NCI-H460 (cell line): ENCODE measurements at places on chromosomes 3 and 15. TPM values are rescaled to one million over a fixed set of nuclear protein-coding genes. Genes with fewer than 3 reads are reported as not detected.

- no peak for DNase-seq
Observed at GRCh38 chr3:15116032-15116669, 17.2 kb upstream of the RBSN start.

GRCh38 chr3:112769286-112769978 is 77.2 kb downstream of the CD200R1L start:
- DNase-seq: no peak

- DNase-seq: no peak
Observed at GRCh38 chr15:27323801-27324200, 352.8 kb downstream of the GABRG3 start.

The AEN gene
- 76.7 and 80.5 TPM in 2 replicates for total RNA-seq

The ACP3 gene
- total RNA-seq: 0.50 and 0.78 TPM in 2 replicates

DNA sequence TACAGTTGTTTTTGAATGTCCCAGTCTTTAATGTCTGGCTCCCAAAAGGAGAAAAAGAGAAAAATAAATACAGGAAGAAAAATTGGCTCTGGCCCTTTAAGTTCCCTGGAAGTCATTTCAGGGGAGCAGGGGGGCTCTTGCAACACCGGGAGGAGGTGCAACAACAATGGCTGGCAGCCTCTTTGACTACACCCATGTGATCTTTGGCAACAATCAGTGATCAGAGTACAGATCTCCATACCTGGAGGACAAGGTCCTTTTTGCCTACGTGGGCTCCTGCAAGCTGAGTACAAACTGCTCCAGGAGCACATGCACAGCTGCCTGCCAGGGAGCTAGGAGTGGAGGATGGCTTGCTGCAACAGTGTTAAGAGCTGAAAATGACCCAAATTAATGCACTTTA is 63.9 kb downstream of the GLCE start:
- DNase-seq: no peak

The ANKUB1 gene
- not detected in 2 replicates for total RNA-seq

- no peak for DNase-seq
Observed at GRCh38 chr3:151085889-151086483, 522 bp downstream of the MED12L start.

DNA sequence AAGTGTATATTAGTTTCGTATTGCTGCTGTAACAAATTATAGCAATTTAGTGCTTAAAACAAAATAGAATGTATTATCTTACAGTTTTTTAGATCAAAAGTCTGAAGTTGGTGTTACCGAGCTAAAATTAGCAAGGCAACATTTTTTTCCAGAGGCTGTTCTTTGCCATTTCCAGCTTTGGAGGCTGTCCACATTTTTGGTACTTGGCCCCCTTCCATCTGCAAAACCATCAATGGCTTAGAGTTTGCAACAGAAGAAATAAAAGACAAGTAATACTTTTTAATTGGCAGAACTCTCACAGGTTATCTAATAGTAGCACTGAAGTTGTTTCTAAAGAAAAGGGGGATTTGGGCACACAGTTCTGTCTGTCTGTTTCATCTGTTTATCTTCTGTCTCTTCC is 1248.5 kb downstream of the ROBO1 start:
- no peak for DNase-seq

DNA sequence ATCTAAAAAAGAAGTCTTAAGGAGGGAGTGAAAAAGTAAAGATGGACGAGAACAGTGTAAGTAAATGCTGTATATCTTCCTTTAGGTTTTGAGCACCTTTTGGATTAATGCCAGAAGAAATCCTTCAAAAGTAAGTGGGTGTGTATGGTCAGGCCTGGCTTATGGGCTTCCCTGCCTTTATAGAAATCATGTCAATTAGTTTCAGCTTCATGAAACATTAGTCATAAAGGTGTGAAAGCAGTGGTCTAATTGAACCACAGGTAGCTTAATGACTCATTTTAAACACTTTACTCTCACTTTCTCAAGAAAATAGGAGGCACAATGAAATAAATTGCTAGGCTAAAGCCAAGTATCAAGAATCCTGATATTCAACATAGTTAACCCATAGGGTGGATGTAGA is 467.4 kb upstream of the DPPA4 start:
- DNase-seq: no peak

The CNTN4 gene
- total RNA-seq: 1.6 and 2.1 TPM in 2 replicates

GRCh38 chr3:35184775-35185174 is 454.6 kb upstream of the ARPP21 start:
- peak; percentile 22 for DNase-seq

The TEX9 gene
- 3.5 and 6.6 TPM in 2 replicates for total RNA-seq

GRCh38 chr3:46897031-46897430 is 19.5 kb downstream of the PTH1R start:
- no peak for DNase-seq

GRCh38 chr3:3509665-3510064 is 289.6 kb upstream of the LRRN1 start:
- no peak for DNase-seq

GRCh38 chr15:54816401-54816800 is 380.3 kb downstream of the RSL24D1 start:
- DNase-seq: no peak

DNA sequence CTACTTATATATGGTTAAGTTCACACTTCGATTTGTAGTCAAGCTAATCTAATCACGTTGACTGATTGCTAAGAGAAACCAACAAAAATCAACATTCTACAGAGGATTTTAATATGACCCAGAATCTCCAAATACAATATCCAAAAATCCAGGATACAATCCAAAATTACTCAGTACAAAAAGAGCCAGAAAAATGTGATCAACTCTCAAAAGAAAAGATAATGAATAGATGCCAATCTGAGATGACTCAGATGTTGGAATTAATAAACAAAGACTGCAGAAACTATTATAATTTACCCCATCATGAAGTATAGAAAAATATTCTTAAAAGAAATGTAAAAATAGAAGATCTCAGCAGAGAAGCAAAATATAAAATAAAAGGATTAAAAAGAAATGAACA is 22.3 kb downstream of the HACL1 start:
- DNase-seq: no peak

DNA sequence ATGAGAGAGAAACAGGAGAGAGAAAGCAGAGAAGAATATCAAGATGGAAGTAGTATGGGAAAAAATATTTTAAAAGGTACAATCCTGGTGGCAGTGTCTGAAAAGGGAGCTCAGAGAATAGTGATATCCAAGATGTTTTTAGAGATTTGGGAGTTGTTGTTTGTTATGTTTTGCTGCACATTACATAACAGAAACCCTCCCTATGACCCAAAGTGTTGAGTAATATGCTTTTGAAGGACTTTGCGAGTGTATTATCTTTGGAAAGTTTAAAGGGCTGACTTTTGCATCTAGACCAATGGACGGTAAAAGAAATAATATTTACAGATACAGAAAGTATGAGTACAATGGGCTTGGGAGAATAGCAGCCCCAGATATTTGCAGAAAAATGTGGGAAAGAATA is 759.7 kb downstream of the NTRK3 start:
- no peak for DNase-seq

The GALK2 gene
- total RNA-seq: 37.2 and 43.7 TPM in 2 replicates

DNA sequence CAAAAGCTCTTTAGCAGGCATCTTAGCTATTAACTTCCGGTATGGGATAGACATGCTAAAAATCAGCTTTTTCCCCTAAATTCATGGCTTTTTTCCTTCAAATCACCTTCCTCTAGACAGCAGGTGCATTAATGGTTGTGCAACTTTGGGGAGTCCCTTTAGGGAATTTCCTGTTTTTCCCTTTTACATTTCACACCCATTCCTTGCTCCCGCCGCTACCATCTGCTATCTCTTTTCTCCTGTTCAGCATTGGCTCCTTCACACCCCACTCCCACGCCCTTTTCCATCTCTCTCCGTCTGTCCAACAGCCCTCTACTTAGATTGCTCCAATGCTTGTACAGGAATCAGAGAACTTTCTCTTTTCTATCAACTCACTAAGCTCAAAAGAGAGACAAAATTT is 43.4 kb downstream of the FEZF2 start:
- DNase-seq: no peak

- no peak for DNase-seq
Observed at GRCh38 chr3:185207931-185208746, 45.7 kb downstream of the EHHADH start.

DNA sequence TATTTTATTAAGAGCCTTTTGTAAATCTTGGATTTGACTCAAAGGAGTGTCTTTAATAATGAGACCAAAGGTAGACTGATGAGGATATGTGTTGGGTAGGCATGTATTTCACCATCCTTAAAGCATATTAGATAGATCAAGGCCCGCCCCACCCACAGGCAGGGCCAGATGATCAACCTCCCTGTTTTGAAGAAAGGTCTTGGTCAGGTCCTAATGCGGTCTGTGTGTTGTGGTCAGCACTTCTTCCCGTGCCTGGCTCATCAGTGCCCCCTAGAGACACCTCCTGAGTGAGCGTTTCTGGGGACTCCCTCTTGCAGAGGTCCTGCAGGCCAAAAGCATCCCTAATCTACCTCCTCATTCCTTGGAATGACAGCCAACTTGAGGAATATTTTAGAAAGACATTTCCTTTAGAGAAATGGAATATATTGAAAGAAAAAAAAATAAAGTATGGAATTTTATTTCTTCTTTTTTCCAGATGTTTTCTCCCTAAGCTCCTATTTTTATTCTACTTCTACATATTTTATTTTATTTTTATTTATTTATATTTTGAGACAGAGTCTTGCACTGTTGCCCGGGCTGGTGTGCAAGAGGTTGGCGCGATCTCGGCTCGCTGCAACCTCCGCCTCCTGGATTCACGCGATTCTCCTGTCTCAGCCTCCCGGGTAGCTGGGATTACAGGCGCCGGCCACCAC is 6.0 kb downstream of the TM4SF4 start:
- peak; percentile 84 for DNase-seq

GRCh38 chr15:64915518-64916227 is 4.0 kb downstream of the ANKDD1A start:
- DNase-seq: no peak

- no peak for DNase-seq
Observed at GRCh38 chr15:64044300-64045100, 1.8 kb downstream of the DAPK2 start.

The LINS1 gene
- 10.8 and 13.0 TPM in 2 replicates for total RNA-seq

DNA sequence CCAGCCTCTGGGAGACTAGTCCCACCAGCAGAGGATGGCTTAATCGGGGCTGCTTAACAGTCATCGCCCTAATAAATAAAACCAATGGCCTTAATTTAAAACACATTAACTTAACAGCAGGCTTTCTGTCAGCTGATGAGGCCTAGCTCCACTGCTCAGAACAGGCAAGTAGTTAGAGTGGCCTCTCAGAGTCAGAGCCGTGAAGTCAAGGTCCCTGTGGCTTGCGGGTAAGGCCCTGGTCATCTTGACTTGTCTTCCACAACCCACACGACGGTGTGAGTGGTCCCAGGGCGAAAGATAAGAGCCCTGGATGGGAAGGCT is 11.8 kb downstream of the XXYLT1 start:
- no peak for DNase-seq

The ADGRG7 gene
- not detected in 2 replicates for total RNA-seq

DNA sequence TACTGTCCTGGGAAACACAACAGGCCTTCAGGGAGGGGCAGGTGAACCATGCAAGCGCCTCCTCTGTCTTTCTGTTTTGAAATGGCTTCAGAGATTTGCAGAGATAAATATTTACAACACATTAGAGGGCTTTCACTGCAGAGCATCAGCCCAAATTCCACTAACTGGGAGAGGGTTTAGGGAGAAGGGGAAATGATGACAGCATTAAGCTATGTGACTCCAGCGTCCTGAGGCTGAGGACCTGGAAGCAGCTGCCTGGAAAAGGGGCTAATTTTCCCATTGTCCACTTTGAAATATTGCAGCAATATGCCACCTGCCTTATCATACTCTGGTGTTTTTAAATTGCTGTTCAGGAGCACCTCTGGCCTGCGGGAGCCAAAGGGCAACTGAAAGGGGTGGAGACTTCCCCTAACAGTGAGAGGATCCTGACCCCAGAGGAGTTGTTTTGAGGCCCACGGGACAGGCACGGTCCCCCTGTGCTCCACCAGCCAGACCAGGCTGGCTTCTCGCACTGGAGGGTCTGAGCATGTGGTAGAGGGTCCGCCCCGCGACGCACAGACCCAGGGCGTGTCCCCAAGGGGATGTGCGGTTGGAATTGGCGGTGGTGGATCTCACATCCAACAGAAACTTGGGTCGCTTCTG is 110.6 kb downstream of the XXYLT1 start:
- DNase-seq: no peak

DNA sequence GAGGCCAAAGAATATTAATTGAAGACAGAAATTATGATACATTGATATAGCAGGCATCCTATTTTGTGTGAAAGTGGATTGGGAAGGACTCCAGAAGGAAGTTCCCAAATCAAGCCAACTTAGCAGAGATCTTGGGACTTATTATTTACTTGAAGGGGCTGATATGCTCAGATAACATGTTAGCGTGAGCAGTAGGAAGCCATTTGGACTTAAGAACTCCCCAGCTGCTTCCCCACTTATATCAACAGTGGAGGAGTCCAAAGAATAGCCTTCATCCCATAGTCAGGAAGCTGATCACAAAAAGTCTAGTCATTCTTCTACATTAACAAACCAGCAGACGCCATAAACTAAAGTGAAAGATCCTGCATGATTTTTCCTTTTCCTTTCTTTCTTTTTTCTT is 200.0 kb downstream of the ATP8B4 start:
- no peak for DNase-seq

The SNTN gene
- total RNA-seq: not detected in 2 replicates

DNA sequence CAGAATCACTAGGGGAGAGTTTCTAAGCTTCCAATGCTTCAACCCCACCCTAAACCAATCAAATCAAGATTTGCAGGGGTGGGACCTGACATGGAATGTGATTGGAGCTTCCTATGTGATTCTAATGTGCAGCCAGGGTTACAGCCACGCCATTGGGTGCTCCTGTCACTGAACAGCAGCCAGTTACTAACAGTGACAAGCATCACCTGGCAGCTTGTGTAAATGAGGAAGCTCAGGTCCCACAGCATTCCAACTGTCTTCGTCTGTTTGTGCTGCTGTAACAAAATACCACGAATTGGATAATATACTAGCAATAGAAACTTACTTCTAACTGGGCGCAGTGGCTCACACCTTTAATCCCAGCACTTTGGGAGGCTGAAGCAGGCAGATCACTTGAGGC is 294.9 kb downstream of the SHQ1 start:
- DNase-seq: no peak

The CELSR3 gene
- total RNA-seq: 0.79 and 1.4 TPM in 2 replicates

- no peak for DNase-seq
Observed at GRCh38 chr3:119636891-119637611, 23.3 kb downstream of the POPDC2 start.

DNA sequence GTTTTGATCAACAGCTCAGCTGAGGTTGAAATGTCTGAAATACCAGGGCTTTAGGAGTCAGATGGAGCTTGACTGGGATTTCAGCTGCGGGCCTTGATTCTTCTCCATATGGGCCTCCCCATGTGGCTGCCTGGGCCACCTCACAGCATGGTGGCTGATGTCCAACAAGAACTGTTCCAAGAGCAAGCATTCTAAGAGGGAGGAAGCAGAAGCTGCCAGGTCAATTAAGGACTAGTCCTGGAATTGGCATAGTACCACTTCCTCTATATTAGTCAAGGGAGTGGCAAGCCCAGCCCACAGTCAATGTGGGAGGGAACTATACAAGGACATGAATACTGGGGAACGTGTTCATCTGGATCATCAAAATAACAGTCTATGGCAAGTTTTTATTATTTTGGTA is 181.7 kb upstream of the ANKRD28 start:
- DNase-seq: no peak

The MKRN3 gene
- not detected in 2 replicates for total RNA-seq

- no peak for DNase-seq
Observed at GRCh38 chr3:128001576-128001975, 50.7 kb upstream of the SEC61A1 start.
